ENCODE measurements at places on chromosomes 7 and 10. TPM values are rescaled to one million over a fixed set of nuclear protein-coding genes. Genes with fewer than 3 reads are reported as not detected.

GRCh38 chr7:107394831-107395230 is 75.0 kb upstream of the GPR22 start:
- peak; percentile 68 for DNase-seq

DNA sequence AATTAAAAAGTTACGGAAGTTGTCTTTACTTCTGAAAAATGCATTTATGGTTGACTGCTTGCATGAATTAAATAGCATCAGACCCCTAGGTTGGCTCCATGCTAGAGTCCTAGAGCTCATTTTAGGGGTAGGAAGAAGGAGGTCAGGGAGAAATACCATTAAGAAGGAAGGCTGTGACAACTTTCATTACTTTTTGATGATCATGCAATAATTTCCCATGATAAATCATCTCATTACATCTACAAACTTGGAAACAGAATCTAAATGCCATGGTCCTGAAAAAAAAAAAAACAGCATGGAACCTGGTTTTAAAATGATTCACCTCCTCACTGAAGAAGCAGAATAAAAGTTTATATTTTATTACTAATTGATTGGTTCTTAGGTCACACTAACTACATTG is 20.3 kb upstream of the PLXNA4 start:
- no peak for DNase-seq

GRCh38 chr10:133358162-133358924 is 524 bp upstream of the FUOM start:
- DNase-seq = no peak

DNA sequence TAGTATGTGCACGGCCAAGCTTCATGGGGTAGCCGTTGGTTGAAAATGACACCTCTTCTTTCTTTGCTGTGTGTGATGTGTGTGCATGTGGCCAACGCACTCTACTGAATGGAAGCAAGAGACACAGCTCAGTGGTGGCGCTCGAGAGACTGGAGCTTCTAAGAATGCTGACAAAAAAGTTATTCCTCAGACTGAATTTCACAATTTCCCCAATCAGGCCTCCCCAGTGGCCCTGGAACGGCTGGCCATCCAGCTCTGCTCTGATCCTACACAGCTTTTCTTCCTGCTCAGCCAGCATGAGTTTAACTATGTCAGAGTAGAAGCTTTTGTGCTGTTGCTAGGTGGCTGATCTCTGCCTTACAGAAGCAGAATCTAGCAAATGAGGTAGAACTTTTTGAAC is 186.7 kb upstream of the PLXDC2 start:
- DNase-seq = peak; percentile 44

DNA sequence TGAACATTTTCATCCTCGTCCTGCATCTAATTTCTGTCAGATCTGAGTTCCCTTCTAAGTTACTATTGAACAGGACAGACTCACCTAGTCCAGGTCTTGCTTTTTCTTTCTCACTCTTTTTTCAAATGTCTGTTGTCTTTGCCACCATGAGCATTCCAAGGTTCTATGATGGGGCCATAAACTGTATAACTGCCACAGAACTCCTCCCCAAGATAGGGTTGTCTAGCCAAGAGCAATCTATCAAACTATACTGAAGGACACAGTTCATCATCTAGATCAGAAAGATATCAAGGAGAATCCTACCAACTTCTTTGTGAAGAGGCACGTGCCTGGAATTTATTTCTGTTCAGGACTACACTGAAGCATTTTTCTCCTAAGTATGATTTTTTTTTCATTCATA is 50.1 kb upstream of the FEZF1 start:
- DNase-seq = no peak

The SORCS1 gene
- not detected for total RNA-seq

The AIFM2 gene
- total RNA-seq = 6.9 TPM

GRCh38 chr10:63631991-63632390 is 110.8 kb downstream of the REEP3 start:
- DNase-seq = no peak

DNA sequence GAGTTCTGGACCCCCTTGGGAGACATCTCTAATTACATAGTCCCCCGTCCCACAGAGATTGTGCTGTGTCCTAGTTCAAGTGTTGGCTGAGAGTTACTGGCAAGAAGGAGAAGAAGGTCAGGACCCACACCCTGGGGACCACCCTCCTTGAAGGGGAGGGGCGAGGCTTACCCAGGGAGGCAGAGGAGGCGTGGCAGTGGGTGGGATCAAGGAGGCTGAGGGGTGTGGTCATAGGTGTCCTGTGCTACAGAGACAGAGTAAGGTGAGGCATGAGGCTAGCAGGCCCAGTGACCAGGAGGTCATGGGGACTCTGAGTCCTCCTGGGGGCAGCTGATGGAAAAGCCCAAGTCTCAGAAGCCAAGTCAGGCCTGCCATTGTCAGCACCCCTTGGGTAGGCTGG is 29.4 kb upstream of the ADCYAP1R1 start:
- no peak for DNase-seq

GRCh38 chr7:157168571-157168970 is 29.8 kb downstream of the UBE3C start:
- no peak for DNase-seq

DNA sequence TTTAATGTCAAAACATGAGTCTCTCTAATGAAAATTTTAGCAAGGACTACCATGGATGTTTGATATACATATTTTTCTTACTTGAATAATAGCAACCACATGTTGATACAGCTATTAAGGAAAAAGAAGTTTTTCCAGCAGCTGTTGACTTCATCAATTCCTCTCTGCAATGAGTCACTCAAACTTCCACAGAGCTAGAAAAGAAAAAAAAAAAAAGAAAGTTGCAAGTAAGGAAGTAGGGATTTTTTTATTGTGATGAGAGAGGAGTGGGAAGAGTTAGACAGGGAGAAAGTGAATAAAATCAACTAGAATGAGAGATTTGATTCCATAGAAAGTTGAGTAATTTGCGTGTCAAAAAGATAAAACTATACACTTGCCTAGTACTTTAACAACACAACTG is 46.2 kb downstream of the CAV1 start:
- peak; percentile 99 for DNase-seq

GRCh38 chr10:73232887-73233286 is 14.2 kb downstream of the DNAJC9 start:
- DNase-seq = no peak

DNA sequence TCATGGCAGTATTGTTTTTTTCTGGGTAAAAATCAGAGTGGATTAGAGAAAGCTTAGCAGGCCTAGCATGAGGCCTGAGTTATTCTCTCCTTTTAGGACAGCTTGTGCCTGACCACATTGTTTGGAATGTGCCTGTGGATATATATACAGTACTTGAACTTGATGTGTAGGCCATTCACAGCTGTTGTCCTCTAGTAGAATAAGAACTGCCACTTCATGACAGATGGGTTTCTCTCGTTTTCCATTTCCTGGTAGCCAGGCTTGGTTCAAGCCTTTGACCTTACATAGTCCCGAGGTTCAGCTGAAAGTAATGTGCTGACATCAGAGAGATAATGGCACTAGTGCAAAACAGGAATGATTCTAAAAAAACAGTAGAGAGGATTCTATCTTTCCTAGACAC is 473.9 kb downstream of the AUTS2 start:
- peak; percentile 94 for DNase-seq

GRCh38 chr10:73819081-73819480 is 7.7 kb upstream of the NDST2 start:
- DNase-seq = no peak

The EVX1 gene
- not detected for total RNA-seq

DNA sequence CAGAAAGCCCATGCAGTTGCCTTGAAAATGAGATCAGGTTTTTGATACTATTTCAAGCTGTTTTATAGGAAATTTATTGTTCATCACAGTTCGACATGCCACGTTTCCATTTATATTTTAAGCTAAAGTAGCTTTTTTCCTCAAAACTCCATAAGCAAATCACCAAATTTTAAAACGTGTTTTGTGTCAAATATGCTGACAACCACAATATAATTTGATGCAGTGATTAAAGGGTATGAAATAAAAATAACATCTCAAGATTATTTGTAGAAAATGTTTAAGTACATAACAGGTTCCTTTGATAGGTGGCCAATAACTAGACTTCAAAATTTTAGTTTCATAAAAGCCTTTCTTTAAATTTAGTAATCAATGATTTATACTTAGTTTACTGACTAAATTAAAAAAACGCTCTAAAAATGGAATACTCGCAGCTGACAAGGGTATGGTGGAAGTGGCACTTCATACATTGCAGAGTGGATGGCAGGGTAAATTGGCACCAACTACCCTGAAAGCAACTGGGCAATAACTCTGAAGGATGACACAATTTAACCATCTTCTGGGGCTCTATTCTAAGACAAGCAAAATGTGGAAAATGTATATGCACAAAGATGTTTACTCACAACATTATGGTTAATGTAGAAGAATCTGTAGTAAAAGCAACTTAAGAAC is 481.6 kb downstream of the TNS3 start:
- DNase-seq = no peak

The GIMAP7 gene
- total RNA-seq = not detected

The CPA2 gene
- not detected for total RNA-seq

- no peak for DNase-seq
Observed at GRCh38 chr7:107172276-107173032, 3.7 kb downstream of the HBP1 start.

The NXPH1 gene
- total RNA-seq = 2.8 TPM

The FGL2 gene
- total RNA-seq = 8.8 TPM

DNA sequence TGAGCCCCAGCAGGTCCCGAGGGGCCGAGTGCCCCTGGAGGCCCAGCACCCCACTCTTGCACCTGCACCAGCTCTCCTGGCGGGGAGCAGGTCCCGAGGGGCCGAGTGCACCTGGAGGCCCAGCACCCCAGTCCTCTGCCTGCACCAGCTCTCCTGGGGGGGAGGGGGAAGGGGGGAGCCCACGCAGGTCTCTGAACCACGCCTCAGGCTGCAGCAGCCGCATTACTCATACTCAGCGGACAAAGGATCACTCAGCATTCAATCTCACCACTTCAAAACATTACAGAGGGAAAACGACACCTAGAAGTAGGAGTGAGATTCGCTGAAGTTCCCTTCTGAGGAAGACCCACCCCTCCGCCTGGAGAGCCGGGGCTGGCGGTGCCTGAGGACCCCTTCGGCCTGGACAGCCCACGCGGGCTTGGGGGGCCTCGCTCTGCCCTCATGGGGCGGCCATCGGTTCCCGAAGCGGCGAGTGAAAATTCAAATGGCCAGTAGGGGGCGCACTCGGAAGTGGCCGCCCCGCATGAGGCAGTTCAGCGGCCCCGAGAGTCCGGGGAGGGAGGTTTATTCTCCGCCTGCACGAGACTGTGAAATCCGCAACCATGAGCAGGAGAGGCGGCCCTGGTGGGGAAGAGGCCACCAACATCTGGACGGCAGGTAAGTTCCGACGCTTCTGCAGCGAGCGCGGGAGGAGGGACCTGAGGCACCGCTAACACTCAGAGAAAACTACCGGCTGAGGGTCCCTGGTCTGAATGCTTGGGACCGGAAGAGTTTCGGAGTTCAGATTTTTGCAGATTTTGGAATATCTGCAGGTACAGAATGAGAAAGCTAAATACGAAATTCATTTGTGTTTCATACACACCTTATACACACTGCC is 1.1 kb upstream of the GPER1 start:
- DNase-seq = peak; percentile 57

The SLC26A5 gene
- not detected for total RNA-seq

The LRMDA gene
- not detected for total RNA-seq

DNA sequence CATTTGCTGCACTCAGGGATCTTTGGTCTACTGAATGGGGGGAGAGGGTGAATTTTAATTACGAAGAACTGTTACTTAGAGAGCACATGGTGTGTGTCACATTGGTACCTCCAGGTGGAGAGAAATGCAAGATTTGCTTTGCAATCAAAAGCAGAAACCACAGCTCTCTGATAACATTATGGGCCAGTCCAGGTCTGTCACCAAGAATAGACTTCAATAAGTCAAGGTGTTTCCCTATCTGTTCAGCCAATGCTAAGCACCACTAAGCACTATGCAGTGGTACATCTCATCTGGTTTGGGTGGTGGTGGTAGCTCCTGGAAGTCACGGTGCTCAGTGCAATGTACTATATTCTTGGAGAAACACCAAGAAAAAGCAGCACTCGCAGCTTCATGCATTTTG is 119.6 kb upstream of the AFAP1L2 start:
- DNase-seq = no peak

GRCh38 chr10:28807760-28808613 is 130.7 kb downstream of the BAMBI start:
- DNase-seq = no peak

GRCh38 chr10:58741673-58742072 is 229.0 kb downstream of the BICC1 start:
- peak; percentile 69 for DNase-seq

The BTBD16 gene
- not detected for total RNA-seq

GRCh38 chr7:128841921-128842673 is 11.9 kb downstream of the FLNC start:
- peak; percentile 53 for DNase-seq

DNA sequence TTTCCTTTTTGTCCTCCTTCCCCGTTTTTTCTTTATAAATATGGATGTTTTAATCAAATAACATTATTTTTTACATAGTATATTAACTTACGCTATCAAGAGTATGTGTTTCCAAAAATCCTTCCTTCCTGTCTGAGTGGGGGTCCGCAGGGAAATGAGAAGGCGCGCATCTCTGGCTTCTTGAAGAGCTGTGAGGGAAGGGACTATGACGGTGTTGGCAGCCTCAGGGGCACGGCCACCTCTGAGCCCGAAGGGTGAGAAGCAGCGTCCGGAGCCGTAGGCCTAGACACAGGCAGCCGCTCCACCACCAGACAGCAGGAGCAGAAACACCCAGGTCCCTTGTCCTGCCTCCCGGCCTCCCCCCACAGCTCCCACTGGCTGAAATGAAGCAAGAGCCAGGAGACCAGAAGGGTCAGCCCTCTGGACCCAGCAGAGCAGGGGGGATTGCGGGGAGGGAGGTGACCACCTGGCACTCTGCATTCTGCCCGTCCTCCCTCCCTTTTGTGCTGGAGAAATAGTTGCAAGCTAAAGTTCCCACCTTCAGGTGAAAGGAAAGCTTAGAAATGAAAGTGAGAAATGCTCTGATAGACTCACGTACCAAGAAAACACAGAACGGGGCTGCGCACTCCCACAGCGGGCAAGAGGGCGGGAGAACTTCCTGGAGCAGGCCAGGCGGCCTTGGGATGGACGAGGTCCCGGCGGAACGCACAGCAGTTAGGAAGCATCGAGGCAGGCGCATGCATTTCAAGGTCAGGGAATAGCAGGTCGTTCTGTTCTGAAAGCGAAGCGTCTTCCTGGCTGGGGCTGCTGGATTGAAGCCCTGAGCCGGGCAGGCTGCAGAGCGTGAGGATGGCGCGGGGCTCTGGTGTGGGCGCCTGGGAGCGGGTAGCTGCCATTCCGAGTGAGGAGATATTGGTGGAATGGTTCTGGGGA is 105.5 kb downstream of the GALNT11 start:
- no peak for DNase-seq

DNA sequence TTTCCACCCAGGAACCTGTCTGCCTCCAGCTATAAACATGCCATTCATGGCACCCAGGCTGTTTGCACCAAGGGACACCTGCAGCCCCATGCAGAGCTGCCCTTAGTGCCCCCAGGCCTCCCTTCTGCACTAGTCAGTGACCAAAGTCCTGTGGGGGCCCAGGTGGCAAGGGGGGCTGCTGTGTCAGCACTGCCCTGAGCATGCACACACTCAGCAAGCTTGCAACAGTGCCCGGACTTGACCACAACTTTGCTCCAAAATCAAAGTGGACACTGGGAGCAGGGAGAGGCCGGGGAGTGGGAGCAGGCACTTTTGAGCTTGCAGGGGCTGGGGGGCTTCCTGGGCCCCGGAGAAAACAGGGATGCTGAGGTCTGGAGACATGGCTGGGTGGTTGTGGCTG is 192.9 kb upstream of the MBL2 start:
- DNase-seq = no peak

The CPXM2 gene
- not detected for total RNA-seq

Measured in LHCN-M2 (cell line).